Fibroblast of skin of abdomen (primary cell): ENCODE measurements at places on chromosomes 1 and 21.

- DNase-seq = no peak
These were observed 224.6 kb downstream of the FGGY start for GRCh38 chr1:59521456-59521855.

GRCh38 chr1:160206036-160206389 lies 829 bp downstream of the PEA15 start:
- DNase-seq = peak; percentile 58

DNA sequence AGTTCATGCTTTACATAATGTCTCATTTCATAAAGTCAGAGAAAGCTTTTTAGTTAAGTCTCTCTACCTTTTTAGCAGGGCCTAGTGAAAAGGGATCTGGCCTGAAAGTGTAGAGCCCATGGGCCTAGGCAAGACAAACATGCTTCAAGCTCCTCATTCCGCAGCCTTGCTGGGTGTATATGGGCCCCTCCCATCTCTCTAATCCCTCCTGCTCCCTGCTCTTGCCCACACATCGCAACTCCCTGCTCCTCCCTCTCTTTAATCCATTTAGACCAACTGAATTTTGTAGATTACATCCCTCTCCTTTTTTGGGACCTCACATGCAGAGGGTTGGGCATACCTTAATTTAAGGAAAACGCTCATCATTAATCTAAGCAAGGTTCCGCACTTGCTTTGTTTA lies 42.3 kb upstream of the CCDC190 start:
- DNase-seq = no peak

GRCh38 chr1:211667065-211667617 lies 8.3 kb downstream of the NEK2 start:
- no peak for DNase-seq

DNA sequence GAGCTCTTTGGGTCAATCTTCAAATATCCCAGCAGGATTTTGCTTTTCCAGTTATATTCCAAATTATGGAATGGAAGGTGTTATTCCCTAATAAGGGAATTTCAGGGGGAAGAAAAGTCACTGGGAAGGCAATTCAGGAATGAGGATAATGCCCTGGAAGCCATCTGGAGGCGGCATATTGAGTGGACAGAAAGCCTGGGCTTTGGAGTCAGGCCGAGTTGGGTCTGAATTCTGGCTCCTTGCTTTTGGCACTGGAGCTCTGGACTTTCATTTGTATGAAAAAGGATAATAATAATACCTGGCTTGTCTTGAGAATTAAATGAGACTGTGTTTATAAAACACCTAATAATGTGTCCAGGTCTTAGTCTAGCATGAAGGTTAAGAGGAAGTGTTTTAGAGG lies 16.5 kb downstream of the GREM2 start:
- DNase-seq = no peak

- no peak for DNase-seq
These were observed 114.6 kb upstream of the KIAA0040 start for GRCh38 chr1:175307160-175307559.
